ENCODE measurements at places on chromosomes 16 and 17.
A peak's percentile ranks its signal among the peaks of the same experiment; 100 is the strongest.

- no peak for DNase-seq
Measured at GRCh38 chr17:49404906-49405305, 9.8 kb downstream of the PHB1 start.

- no peak for DNase-seq
Measured at GRCh38 chr16:11234884-11235702, 20.9 kb downstream of the SOCS1 start.

GRCh38 chr16:2036200-2036966, 9.7 kb downstream of the NHERF2 start:
- no peak for DNase-seq

GRCh38 chr17:19248151-19248927, 11.2 kb downstream of the EPN2 start:
- DNase-seq = no peak

DNA sequence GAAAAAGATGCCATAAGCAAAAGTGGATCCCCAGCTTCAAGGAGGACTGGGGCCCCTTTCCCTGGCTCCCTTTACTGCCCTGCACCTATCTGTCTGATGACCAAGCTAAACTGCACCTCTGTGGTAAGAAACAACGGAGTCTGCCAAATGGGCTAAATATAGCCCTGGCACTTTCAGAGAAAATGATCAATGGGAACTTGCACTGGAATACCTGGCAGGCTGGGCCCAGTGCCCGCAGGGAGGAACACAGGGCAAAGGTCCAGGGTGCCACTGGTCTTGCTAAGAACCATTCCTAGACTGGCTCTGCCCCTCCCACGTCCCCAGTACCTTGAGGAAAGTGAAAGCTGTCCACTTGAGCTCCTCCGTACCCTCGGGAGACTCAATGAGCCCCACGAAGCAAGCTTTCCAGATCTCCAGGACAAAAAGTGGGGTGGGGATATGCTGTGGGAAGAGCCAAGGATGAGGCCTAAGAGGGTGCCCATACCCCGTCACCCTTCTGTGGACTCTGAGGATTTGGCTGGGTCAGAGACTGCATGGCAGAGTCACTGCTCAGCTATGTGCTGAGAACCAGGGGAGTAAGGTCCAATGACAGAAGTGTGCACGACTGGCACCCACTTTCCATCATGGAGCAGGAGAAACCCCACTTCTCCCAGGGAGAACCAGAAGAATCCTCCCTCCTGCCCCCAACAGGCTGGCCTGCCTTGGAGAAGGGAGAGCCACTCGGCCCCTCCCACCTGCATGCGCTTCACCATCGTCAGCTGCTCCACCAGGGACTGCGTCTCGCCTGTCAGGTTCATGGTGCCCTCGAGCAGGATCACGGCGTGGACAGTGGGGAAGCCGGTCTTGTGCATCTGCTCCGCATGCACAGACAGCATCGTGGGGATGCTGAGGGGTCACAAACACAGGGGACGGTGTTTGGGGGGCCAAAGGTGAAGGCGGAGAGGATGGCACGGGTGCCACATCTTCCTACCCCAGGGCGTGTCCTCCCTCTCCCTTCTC, 17.4 kb downstream of the CSF3 start:
- no peak for DNase-seq

DNA sequence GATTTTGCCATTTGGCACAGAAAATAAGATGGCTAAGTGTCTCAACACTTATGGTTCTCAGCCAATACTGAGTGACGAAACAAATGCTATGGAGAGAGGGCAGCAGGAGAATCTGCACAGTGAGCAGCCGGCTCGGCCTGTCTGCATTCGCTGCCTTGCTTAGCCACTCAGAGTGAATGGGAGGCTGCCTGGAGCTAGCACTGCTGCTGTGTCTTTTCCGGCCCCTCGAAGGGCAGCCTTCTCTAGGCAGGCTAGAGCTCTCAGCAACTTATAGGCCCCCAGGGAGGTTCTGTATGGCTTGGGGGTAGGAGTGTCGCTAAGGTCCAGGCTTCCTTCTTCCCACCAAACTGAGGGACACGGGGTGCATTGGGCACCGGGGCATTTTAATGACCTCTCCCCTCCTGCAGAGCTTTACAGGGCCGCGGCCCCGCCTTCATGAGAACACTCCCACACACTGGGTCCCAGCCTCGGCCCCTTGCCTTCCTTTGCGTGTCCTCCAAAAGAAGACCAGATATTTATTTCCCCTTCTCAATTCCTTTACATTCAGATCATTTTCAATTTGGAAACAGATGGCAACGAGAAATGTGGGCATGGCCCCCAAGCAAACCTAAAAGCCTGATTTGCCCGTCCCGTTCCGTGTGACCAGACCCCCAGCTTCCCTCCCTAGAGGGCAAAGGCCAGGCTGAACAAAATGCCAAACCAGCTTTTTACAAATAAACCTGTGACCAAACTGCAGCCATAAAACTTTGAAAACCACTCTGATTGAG, 670.9 kb downstream of the TOX3 start:
- no peak for DNase-seq

DNA sequence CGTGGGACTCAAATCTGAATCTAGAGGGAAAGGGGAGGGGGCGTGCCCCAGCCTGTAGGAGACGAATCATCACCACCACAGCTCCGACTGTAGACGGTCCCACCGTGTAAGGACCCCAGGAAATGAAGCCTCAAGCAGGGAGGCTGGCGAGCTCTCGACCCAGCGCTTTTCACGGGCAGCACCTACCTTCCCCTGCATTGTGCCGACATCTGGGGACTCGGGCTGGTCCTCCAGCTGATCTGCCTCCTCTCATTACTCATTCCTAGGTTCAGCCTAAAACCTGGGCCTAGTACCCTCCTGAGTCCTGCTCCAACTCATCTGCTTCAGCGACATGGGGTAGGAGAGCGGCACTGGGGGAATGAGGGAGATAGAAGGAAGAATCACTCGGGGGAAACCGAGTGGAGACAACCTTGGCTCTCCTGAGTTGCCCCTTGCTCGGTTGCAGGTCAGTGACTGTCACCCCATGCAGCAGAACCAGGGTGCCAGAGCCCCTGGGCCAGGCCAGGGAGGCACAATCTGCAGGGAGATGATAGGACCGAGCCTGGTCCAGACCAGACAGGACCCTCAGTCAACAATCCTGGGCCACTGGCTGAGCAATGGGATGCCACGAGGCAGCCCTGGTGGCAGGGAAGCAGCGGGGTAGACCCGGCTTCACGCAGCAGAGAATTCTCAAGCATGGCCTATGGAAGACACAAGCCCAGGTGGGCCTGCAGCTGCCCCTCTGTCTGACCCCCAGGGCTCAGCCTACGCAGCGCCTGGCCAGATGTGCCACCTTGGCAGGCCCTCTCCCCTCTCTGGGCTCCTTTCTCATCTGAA, 833 bp upstream of the BCAR1 start:
- no peak for DNase-seq

- no peak for DNase-seq
Measured at GRCh38 chr17:76953946-76954345, 85.7 kb downstream of the MGAT5B start.

DNA sequence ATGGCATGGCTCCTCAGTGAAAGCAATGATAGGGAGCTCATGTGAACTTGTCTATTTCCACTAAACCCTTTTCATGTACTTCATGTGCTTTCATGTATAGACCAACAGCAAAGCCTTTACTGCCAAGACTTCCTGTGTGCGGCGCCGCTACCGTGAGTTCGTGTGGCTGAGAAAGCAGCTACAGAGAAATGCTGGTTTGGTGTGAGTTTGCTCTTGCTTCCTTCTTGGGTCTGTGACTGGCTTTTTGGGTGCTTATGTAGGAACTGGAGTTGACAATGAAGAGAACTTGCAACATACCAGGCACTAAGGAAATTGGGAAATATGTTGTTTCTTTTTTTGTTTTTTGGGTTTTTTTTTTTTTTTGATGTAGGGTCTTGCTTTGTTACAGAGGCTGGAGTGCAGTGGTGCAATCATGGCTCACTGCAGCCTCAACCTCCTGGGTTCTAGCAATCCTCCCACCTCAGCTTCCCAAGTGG, 5.7 kb downstream of the SNX11 start:
- peak; percentile 36 for DNase-seq

- no peak for DNase-seq
Measured at GRCh38 chr17:77528516-77529327, 388.0 kb downstream of the SEC14L1 start.

DNA sequence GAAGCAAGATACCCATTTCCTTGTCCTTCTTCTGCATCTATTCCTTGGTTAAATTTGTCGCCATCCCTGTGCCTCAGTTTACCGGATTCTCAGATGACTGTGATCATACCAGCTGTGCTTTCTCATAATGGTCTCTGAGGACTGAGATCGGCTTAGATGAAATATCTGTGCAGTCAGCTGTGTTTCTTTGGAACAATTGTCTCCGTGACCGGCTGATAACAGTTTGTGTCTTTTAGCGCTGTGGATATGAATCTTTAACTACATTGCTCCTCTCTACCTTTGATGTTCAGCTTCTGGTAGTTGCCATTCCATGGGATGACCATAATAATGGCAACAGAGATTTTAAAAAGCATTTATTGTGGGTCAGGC, 473 bp downstream of the FTO start:
- no peak for DNase-seq

- no peak for DNase-seq
Measured at GRCh38 chr17:13883659-13884058, 185.6 kb upstream of the COX10 start.

DNA sequence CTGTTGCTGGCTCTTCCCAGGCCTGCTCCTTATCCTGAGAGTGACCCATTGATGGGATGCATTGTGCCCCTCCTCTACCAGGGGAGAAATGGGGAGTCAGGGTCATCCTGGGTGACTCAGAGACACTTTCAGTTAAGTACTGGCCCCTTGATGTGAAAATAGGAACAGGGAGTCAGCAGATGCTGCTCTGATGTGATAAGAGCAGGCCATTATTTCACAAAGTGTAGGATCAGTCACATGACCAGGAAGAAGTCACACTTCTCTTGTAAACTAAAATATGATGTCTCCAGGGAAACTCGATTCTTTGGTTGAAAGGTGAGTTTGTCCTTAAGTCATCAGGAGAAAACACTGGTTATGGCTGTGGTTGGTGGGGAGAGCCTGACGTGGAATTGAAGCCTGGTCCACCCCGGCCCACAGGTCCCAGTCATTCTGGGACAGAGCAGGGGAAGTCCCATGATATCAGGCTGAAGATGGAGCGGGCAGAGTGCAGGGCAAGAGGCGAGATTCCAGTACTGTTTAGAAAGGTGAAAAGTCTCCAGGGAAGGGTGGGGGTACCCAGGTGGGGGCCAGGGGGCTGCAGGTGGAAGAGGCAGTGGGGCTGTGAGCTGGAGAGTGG, 88.6 kb upstream of the NLRP1 start:
- no peak for DNase-seq

DNA sequence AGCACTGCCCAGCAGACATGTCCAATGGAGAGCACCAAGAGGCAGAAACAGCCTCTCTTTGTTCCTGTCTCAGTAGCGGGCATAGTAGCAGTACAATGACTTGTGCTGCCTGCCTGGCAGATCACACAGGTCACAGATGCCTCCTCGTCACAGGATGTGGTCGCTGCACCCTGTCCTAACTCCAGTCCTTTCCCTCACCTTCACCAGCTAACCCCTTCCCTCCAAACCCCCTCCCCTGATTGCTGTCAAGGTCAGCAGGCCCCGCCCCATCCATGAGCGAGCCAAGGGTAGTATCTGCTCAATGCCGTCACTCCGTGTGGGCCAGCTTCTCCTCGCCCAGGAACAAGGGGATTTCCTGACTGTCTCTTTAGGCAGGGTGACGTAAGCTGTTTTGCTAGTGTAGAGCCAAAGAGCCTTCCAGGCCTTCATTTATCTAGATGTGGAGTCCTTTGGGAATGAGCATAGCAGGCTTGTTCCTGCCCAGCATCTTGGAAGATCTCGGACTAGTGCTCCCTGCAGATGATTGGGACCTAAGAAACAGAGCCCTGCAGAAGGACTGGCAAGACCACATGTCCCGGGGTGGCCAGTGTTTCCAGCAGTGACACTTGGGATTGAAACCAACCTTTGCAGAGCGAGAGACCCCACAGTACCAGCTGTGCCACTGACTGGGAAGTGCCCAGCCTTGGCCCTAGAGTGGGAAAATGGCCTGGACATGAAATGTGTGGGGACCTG, 75.9 kb upstream of the TNRC6C start:
- DNase-seq = no peak

Data from GM12891 (cell line).